ENCODE measurements at places on chromosomes 7 and 10.

GRCh38 chr7:131010029-131010716 lies 276.2 kb upstream of the KLF14 start:
- no peak for DNase-seq

GRCh38 chr7:57203161-57203791 lies 71.0 kb upstream of the ZNF479 start:
- DNase-seq = no peak

- DNase-seq = no peak
Measured at GRCh38 chr10:6278519-6279120, 75.9 kb downstream of the PFKFB3 start.

- DNase-seq = no peak
Measured at GRCh38 chr7:149624006-149624405, 126.4 kb upstream of the ZNF746 start.

GRCh38 chr10:13348216-13349017 lies at the start of gene SEPHS1:
Gene SEPHS1, minus strand, starts transcription at chr10:13348293. Its CDS starts 3,343 bp downstream, at chr10:13344950.
- peak; percentile 29 for DNase-seq

DNA sequence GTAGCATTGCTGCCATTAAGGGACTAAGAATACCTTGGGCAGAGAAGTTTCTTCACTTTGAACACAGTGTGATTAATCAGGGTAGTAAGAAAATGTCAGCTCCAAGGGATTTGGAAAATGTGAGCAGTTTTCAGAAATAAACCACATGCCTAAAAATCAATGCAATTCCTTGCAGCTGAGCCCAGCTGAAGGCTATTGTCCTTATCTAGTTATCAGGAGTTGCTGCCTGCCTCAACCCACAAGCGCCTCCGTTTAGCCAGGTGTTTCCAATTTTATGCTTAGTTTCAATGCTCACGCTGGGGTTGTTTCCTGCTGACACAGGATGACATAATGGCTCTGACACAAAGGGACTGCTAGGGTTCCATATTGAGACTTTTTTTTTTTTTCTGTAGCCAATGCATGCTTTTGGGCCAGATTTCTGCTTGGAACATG lies 132.3 kb upstream of the ANK3 start:
- DNase-seq = no peak

DNA sequence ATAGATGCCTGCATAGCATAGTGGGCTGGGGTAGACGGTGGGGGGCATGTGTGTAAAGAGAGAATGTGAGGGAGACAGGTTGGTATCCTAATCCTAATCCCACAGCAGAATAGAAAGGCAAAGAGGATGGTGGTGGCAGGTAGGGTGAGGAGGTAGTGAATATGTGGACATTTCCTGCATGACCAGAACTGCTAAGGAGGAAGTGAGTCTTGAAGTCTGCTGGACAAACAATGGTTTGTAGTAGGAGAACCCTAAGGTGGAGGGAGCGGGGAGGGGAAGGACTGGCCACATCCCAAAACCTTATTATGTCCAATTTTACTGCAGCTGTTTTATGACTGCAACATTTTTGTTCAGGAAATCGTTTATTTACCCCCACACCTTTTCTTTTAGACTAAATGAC lies 279.7 kb downstream of the AUTS2 start:
- no peak for DNase-seq

DNA sequence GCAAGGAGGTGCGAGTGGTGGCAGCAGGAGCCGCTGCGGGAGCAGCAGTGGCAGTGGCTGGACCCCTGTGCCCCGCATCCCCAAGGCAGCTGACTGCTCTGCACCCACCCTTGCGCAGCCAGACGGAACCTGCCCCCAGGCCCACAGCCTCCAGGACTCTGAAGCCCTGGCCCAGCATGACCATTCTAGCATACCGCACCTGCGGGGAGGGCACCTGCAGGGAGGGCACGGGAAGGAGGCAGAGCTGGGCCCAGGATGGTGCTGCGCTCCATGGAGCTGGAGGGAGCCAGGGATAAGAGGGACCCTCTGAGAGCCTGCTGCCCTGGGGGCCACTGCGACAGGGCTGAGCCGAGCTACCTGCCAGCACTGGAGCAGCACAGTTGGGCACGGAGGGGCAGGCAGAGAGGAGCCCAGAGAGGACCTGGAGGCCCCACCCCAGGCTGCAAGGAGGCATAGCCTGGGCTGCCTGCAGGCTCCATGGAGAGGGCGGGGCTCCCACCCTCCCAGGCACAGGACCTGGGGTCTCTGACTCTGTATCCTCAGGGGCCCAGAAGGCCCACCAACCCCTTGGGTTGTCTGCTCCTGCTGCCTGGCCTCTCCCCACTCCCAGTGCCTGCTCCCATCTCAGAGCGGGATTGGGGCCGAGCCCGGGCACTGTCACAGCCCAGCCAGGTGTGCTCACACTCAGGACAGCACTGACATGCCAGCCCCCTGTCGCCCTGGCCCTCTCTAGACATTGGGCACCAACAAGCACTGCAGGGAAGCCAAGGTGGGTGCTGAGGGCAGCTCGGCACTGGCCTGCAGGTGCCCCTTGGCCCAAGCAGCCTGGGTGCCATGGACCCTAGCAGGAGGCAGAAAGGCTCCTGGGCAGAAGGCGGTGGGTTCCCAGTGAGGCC lies 87.6 kb downstream of the HTR7 start:
- DNase-seq = no peak

DNA sequence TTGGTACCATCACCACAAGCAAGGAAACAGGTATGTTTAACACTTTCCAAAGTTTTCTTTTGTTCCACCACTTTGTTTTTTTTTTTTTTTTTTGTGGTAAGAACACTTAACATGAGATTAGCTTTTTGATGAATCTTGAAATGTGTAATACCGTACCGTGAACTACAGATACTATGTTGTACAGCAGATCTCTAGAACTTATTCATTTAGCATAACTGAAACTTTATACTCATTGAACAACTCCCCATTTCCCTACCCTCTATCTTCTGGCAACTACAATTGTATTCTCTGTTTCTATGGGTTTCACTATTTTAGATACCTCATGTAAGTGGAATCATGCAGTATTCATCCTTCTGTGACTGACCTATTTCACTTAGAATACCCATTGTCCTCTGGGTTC lies 162.7 kb upstream of the ITGB1 start:
- DNase-seq = no peak

DNA sequence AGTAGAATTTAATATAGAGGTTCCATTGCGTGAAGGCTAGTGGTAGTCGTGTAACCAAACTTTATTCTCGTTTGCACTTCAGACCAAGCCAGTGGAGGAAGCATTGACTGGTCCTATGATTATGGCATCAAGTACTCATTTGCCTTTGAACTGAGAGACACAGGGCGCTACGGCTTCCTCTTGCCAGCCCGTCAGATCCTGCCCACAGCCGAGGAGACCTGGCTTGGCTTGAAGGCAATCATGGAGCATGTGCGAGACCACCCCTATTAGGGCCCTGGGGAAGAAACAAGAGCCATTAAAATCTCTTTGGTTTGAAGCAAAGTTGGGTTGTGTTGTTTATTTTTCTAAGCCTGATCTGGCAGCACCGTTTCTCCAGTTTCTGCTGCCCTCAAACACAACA lies 3.5 kb upstream of the CPA4 start:
- no peak for DNase-seq

DNA sequence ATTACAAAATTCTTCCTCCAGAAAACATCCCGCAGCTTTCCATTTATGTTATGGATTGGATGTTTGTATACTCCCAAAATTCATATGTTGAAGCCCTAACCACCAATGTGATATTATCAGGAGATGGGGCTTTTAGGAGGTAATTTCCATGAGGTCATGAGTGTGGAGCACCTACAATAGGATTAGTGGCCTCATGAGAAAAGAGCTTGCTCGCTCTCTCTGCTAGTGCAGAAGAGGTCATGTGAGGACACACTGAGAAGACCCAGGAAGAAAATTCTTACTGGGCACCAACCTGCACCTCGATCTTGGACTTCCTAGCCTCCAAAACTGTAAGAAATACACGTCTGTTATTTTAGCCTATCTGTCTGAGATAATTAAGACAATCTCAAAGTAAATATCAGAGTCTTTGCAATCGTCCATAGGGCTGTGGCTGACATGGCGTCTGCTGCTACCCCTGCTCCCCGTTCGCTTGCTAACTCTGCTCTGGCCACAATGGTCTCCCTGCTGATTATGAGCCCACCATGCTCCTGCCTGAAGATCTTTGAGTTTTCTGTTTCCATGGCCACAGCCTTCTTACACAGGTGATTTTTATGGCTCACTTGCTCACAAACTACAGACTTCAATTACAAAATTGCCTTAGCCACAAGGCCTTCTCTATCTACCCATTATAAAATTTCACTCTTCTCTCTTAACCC lies 333.3 kb downstream of the CACNA2D1 start:
- no peak for DNase-seq

GRCh38 chr7:72307566-72307965 lies 104.6 kb downstream of the CALN1 start:
- DNase-seq = no peak

DNA sequence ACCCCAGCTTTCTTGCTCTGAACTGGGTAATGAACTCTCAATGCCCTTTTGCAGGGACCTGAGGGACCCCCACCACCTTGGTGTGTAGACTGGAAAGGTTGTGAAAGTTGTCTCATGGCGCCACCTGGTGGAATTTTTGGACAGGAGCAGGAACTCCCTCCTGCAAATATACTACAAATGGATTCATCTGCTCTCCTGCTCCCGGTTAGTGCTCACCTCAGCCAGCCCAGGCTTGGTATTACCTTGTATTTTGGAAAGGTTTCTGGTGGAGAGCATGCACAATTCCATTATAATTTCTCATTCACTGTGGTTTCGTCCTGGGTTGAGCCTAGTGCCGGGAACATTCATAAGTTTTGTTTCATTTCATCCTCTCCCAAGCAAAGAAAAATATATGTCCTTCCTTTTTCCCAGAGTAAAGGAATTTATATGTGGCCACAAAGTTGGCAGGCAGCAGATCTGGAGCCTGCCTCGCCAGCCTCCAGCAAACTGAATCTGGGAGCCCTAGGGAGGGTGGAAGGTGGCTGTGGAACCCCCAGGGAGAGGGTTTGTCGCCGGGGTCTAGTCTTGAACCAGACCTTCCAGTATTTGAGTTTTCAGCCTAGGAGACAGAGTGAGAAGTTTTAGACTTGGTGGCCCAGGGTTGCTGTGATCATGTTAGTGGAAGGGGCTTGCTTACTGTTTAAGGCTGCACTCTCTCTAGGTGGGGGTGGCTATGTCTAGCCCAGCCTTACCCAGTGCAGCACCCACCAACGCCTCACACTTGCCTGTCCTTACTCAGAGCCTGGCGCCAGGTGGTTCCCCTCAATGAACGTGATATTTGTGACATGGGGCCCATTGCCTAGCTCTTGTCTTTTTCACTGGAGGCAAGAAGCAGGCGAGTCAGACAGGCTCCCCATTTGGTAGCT lies 9.5 kb downstream of the FAM241B start:
- DNase-seq = peak; percentile 35

DNA sequence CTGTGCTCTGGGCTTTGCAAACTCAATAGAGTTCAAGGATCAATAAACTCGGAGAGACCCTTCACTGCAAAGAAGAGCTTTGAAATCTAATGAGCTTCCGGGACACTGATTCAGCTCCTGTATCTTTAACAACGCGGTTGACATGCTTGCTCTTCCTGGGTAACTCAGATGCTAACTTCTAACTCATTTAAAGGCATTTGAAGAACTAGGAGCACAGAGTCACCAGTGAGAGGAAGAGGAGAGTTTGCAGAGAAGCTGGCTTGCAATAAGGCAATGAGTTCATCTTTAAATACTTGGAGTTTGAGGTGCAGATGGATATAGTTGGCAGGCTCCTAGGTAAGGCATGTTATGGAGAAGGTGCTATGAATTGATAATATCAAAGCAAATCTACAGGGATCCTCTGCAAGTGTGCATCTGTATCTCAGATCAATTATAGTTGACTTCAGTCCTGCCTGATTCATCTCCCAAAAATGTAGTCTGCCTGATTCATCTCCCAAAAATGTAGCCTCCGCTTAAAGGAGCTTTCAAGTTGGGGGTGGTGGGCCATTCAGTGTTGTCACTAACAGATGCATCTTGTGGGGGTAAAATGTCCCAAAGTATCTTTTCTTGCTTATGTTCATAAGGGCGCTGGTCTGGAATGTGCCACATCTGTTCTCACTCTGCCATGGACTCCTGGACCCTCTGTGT lies 182.5 kb upstream of the PRSS58 start:
- no peak for DNase-seq

DNA sequence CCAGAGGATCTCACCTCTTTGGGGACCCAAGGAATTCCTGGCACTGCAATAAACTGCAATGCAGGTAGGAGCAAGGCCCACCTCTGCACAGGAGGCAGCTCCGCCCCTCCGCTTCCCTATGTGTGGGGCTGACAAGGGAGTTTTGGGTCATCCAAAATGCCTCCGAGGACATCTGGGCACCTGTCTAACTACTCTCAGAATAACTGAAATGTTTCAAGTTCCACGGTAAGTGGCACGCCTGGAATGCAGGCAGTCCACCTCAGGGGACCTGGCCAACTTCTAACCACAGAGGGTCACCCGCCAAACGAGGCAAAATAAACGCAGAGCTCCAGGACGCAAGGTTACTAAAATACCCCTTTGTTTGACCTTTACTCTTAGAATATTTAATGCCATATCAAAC lies 102.5 kb downstream of the FGFR2 start:
- DNase-seq = no peak

- no peak for DNase-seq
Measured at GRCh38 chr10:74994854-74995253, 116.6 kb upstream of the SAMD8 start.

DNA sequence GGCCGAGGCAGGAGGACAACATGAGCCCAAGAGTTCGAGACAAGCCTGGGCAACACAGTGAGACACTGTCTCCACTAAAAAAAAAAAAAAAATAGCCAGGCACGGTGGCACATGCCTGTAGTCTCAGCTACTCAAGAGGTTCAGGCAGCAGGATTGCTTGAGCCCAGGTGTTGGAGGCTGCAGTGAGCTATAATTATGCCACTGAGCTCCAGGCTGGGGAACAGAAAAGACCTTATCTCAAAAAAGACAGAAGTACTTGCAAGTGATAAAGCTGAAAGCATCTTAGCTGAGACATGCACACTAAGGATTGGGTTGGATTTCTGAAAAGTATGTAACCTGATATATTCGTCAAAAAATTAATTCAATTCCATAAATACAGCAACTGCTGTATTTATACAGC lies 68.4 kb downstream of the PPP1R3C start:
- no peak for DNase-seq

DNA sequence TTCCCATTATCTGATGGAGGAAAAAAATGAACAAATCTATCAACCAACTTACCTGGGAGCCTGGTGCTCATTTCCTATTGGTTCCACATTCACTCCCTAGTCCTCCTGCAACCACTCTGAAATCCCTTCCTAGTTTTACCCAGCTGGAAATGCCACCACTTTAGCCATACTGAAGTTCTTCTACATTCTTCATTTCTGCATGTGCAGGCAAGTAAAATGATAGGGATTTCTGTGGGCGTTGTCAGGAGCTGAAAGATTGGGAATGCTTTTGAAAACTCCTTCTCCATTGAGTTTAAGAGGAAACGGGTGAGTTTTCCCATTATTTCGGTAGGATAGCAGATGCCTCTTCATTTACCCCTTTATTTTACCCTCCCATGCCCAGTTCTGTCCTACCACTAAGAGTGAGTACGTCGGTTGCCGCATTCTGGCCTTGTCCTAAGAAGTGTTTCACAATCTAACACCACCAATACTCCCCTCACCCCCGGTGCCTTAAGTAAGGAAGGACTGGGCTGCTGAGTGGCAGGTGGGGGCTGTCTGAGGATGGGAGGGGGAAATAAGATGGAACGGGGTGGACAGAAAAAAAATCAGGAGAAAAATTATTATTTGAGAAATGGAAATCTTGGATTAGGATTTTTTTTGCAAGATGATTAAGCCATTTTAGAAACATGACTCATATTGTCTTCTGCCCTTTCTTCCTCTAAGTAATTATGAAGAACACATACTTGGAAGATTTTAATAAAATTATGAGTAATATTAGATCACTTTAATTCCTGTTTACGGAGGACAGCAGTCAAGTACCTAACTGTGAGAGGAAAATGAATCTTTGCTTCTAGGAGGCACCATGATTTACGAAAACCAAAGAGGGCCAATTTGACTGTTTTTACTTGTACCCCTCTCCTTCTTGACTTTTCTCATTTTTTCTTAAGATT lies 13.2 kb upstream of the TAS2R60 start:
- DNase-seq = no peak

All from activated CD8-positive, alpha-beta memory T cell treated with anti-CD3 and anti-CD28 coated beads for 1 hour (primary cell).